Germinal center (tissue), 1 donor: ENCODE measurements at places on chromosomes 7 and 10.

- DNase-seq, result no peak
These were observed 102.6 kb downstream of the TPST1 start for GRCh38 chr7:66307591-66308215.

DNA sequence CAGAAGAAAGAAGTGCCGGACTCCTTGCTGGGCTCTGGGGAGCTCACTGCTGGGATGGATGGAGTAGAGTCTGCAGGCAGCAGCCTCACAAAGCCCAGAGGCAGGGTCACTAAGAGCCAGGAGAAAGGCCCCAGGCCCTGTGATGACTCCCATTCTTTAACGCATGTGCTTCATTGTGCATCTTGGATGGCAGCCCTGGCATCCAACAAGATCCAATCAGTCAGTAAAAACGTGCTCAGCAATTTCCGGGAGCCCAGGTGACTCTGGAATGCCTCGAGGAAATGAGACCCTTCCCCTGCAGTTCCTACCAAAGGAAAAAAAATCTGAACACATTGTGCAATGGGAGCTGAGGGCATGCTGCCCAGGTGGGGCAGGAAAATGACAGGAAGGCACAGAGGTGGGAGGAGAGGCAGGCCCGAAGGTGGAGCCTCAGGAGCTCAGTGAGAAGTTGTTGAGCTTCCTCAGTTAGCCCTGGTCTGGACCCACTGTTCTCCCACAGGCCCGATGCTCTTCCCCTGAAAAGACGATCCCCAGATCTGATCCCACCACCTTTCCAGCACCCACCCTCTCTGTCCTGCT is 60.7 kb upstream of the TMEM72 start:
- no peak for DNase-seq

DNA sequence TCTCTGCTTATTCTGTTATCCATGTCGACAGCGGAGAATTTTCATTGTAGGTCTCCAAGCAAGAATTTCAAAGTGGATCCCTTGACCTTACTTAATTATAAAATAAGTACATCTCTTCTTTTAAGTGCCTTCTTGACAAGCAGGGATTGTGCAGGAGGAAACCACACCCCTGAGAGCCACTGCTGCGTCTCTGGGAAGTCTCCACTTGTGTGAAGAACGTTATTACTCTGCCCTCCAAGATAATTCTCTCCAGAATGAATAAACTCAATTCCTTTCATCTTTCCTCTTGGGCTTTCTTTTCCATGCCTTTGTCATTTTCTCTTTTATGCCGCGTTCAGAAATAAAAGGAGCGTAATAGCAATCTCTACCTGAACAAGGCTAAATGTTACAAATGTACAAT is 1030.9 kb upstream of the LRRTM3 start:
- DNase-seq, result no peak

GRCh38 chr7:28672397-28672797 is 260.1 kb downstream of the CREB5 start:
- DNase-seq, result no peak

GRCh38 chr7:15662451-15662850 is 24.0 kb downstream of the MEOX2 start:
- DNase-seq, result no peak

- DNase-seq, result no peak
These were observed 80.4 kb downstream of the VIPR2 start for GRCh38 chr7:159064121-159064815.

- no peak for DNase-seq
These were observed 244.5 kb upstream of the ANKRD30A start for GRCh38 chr10:36880898-36881297.

GRCh38 chr7:141679014-141679413 is 23.0 kb downstream of the DENND11 start:
- no peak for DNase-seq

DNA sequence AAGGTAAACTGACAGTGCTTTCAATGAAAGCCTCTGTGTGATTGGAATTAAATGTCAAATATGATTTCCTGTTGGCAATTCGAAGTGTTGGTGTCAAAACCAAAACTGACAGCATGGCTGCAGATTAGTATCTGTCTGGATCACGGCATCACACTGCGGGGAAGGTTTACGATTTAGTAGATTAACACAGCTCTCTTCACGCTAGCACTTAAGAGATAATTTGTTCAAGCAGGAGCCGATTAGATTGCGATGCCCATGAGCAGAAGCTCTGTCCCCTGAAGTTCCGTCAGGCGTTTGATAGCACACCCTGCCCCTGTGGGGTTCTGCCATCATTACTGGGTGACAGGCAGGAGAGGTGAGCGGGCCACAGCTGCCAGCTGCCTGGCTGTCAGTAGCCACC is 279.5 kb upstream of the AUTS2 start:
- no peak for DNase-seq

- DNase-seq, result peak; percentile 68
These were observed 7.4 kb upstream of the ZMYND11 start for GRCh38 chr10:127612-128432.
